Stimulated activated CD8-positive, alpha-beta memory T cell treated with anti-CD3 and anti-CD28 coated beads, Interleukin-4, amount 100 ng/mL, for 1 hour (primary cell): ENCODE measurements at places on chromosomes 12 and 14.

DNA sequence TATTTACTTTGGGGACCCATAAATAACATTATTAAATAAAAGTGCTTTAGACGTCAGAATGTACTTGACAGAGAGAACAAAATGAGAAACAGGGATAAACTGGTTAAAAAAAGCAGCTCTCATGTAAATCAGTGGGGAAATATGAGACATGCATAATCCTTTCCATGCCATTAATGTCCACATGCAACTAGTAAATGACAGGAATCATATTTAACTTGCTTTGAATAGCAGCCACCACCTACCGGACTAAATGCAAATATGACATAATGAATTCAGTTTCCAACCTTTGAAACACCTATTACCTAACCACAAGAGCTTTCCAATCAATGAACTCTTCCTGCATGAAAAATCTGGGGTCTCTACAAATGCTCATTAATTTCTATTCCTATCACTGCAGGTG is 19.6 kb downstream of the FGD6 start:
- DNase-seq: no peak

DNA sequence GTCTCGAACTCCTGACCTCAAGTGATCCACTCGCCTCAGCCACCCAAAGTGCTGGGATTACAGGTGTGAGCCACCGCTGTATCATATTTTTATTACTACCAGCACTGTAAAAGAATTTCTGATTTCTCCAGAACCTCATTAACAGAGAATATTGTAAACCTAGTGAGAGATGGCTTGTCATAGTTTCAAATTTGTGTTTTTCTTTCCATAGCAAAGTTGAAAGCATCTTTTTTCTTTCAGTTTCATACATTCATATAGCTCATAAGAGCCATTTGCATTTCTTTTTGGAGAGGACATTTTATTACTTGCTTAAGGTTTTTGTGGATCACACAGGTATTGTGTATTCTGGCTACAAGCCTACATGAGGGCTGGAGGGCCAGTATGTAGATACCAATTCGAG is 58.0 kb downstream of the MIS18BP1 start:
- no peak for DNase-seq

GRCh38 chr12:31923063-31923412 is 36.2 kb upstream of the RESF1 start:
- no peak for DNase-seq

DNA sequence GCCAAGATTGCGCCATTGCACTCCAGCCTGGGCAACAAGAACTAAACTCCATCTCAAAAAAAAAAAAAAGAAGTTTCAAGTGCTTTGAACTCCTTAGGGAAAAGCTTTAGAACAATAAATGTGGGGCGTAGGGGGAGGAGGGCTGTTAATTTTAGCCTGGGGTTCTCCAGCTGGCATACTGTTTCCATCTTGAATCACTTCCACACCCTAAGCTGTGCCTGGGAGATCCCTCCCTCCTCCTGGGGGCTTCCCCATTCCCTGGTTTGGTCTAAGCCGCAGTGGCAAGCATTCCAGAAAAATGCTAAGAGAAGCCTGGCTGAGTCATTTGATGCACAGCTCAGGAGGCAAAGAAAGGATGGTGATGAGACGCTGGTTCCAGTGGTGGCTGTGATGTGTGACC is 2.3 kb upstream of the ZNF384 start:
- no peak for DNase-seq

GRCh38 chr14:88750413-88750812 is 42.3 kb downstream of the EML5 start:
- DNase-seq: no peak

- DNase-seq: no peak
Observed at GRCh38 chr14:44846232-44846824, 115.4 kb downstream of the KLHL28 start.

DNA sequence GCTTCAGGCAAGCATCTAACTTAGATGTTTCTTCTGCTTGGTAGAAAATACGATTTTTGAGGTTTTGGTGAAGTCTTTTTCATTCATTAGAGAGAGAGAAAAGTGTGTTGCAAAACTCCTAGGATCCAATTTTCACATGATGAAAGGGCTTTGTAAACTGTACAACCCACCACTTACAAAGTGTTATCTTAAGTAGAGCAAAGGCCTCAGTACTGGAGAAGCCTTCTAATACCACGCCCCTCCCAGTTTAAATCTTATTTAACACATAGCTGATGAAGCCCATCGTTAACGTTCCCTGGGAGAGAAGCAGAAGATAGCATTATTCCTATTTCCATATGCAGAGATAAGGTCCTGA is 869 bp downstream of the APOLD1 start:
- DNase-seq: no peak

DNA sequence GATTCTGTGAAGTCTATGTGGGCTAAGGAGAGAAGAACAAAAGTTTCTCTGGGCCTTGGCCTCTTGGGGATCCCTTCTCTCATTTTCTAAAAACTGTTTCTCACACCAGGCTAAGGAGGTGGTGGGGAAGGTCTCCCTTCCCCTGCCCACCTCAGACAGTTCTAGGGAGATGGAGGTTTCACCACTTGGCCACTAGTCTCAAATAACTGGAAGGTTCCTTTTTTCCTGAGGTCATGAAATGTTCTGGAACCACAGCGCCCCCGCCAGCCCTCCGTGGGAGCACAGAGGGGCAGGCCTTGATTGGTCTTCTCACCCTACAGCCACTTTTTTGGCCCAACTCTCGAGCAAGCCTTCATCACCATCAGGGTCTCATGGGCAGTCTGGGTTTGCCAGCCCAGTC is 12.6 kb downstream of the C12orf43 start:
- DNase-seq: no peak

GRCh38 chr12:14072987-14073386 is 91.6 kb upstream of the GRIN2B start:
- DNase-seq: no peak

DNA sequence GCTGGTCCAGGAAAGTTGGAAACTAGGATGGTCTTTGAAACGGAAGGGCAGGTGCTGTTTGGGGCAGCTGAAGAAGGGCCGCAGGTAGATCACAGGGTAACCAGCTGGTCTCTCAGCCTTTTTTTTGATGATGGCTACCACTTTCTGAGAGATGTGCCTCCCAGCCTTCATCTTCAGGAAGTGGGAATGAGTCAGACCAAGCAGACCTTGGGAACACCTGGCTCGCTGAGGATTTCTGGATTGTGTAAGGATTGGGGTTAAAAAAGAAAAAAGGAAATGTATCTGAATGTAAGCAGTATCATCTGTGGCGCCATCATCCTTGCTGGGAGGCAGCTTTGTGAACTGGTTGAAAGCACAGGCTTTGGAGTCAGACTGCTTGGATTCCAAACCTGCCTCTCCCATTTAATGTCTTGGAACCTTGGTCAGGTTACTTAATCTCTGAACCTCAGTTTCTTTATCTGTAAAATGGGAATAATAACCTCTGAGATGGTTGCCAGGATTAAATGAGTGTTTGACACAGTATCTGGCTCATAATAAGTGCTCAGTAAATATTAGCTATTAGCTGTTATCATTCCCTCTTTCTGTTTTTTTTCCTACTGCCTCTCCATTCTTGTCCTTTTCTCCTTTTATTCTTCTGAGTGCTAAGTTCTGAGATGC is 1.7 kb downstream of the PRPF40B start:
- no peak for DNase-seq

GRCh38 chr14:103700753-103701490 is 14.3 kb downstream of the XRCC3 start:
- no peak for DNase-seq

GRCh38 chr12:48969833-48970701 is 1.5 kb downstream of the WNT10B start:
- DNase-seq: no peak

DNA sequence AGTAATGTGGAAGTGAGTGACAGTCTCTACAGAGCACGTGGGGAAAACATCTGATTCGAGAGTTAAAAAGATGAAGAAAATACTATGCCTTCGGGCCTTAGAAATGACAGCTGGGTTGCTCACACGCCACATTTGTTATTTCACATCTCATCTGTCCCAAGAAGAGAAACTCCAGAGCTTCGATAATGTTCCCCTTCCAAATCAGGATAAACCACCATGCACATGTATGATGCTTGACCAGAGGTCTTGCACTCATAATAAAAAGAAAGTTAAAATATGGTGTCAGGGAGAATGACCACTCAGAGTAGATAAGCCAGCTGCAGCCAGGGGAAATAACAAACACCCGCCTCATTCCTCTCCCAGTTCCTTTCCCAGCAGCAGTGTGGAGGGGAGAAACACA is 34.6 kb downstream of the NIN start:
- DNase-seq: no peak
